HCT116 (cell line): ENCODE measurements at places on chromosomes 6 and 20. TPM values are rescaled to one million over a fixed set of nuclear protein-coding genes. Genes with fewer than 3 reads are reported as not detected.
A peak's percentile ranks its signal among the peaks of the same experiment; 100 is the strongest.

DNA sequence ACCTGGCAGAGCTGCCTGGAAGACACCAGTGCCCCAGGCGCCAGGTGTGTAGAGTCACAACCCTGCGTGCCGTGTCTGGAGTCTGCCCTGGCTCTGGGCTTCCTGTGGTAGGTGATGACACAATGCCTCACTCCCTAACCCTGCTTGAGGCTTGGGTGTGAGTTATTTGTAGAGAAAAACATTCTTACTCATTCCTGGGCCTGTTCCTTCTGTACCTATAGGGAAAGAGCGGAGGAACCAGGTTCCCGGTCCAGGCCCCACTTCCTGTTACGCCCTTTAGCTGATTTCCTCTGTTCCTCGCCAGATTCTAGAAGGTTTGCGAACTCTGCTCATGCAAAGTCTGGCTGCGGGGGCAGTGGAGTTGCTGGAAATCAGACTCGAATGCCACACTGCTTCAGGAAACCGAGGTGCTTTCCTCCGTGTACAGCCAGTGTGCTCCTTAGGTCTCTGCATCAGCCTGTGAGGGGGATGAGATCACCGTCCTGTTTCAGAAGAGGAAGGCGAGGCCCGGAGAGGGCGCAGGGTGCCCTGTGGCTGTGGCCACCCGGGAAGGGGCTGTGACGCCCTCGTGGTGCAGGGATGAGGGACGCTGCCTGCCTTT, 67.1 kb upstream of the DUSP22 start:
- no peak for DNase-seq

The GJA10 gene
- not detected for total RNA-seq

GRCh38 chr20:46220455-46221207, 87.7 kb downstream of the CDH22 start:
- DNase-seq: peak; percentile 75

The BFSP1 gene
- total RNA-seq: 8.8 TPM

DNA sequence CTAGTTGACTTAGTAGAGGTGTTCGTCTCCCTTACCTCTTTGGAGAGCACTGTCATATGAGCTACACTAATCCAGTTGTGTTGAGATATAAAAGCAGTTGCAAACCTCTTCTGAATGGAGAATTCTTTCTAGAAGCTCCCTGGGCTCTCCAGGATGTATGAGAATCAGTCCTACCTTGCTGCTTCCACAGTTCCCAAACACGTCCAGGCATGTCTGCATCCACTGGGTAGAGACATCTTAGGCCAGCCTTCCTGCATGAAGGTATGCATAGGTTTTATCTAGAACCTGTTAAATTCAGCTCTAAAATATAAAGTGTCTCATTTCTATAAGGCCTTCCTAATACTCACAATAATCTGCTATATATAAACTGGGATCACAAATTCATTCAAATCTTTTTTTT, 297.7 kb downstream of the CDC5L start:
- DNase-seq: no peak
